ENCODE measurements at places on chromosomes 7 and 10.

- no peak for DNase-seq
Observed at GRCh38 chr10:123995082-123995460, 98.3 kb downstream of the CHST15 start.

DNA sequence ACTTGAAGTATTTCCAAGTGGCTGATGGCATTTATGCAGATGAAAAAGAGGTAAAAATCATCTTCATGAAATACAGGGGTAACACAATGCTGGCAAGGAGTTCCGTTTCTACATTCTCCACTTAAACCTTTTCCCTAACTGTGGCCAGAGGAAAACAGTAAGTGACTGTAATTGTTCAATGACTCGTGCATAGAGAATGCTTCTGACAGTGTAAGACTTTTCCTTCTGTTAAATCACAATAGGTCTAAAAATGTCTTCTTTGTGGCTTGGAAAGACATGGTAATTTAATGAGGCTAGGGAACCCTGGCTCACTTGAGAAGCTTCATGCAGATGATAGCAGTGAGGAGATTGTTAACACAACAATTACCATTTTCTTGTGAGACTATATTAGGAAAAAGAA is 50.3 kb upstream of the RSU1 start:
- DNase-seq: peak; percentile 86

DNA sequence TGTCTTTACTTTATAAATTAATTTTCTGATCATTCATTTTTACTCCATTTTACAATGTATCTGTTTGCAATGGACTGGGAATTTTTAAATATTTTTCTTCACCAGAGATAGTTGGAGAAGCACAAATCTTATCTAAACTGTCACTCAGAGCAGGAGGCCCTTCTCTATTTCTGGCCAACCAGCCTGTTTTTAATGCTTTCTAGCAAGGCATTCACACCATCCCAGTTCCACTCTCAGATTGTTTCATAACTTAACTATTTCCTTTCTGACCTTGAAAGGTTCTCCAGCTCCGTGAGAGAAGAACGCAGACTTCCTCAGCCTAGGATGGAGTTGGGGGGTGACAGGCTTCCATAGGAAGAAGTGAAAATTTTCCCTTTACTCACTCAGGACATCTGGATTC is 155.8 kb downstream of the SKIDA1 start:
- DNase-seq: no peak

DNA sequence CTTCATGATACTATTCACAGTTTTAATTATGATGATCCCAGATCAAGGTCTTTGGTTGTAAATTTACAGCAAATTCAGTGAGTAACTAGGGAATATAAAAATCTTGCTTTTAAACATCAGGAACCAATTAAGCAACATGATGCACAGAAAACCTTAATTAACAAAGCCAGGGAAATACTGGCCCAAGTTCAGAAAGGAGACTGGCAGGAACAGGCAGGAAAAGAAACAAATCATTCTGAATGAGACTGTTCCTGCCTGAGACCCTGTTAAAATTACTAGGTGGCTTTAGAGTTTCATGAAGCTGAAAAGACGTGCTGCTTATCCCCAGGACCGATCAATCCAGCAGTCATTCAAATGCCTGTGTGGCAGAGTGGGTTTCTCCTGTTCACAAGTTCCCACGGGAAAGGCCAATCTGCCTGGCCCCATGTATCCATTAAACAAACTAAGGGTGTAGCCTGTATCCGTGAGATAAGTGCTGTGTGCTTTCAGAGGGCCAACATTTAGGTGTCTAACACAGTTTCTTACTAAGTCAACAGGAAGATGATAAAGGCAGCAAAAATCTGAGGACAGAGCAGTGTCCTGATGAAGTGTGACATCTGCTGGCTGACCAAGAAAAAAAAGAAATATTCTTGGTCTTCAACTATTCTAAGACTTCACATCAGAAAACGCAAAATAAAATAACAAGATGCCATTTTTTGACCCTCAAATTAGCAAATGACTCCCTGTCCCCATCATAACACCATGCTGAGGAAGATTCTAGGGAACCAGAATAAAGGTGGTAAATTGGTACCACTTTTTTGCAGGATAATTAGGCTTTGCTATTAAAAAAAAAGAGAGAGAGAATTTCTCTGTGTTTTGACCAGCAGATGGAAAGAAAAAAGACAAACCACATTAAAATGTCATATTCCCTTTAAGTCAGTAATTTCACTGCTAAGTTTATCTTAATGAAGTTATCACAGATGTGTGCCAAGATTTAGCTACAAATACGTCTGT is 34.2 kb downstream of the PUS7 start:
- peak; percentile 81 for DNase-seq

DNA sequence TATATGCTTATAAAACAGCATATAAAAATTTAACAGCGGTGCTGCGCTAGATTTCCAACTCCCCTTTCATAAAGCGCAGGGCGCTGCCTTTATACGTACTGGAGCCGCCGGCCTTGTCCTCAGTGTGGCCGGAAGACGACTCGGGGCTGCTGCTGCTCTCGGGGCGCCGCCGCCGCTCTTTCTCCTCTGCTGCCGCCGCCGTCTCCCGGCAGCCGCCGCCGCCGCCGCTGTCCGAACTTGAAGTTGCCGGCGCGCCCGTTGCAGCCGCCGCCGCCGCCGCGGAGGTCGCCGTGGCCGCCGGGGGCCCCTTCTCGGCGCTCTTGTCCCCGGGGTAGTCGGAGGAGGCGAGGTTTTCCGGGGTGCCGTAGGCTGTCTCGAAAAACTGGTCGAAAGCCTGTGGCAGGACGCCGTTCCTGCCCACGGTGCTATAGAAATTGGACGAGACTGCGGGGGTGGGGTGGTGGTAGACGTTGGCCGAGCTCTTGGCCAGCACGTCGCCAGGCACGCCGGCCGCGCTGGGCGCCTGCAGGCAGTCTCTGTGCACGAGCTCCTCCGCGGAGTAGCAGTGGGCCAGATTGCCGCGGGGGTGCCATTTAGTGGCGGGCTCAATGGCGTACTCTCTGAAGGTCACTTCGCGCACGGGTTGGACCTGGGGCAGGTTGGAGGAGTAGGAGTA is 557 bp downstream of the HOXA11 start:
- no peak for DNase-seq

GRCh38 chr7:15720849-15721471 is 34.5 kb upstream of the MEOX2 start:
- peak; percentile 38 for DNase-seq

- no peak for DNase-seq
Observed at GRCh38 chr7:121002-121785, 71.2 kb upstream of the FAM20C start.

DNA sequence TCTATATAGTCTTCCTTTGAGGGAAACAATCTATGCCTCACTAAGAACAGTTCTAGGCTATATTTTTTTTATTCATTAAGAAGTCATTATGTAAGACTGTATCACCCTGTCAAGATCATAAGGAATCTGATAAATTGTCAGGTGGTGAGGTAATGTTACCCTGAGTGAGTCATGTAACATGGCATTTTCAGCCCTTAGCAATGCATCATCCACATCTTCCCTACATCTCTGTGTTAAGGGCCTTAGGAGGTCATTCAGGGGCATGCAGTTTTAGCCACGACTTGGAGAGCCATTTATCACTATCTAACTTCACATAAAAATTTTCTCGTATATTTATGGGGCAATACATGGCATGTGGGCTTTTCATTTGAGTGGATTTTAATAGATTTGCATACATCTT is 924.5 kb upstream of the MBL2 start:
- DNase-seq: no peak

DNA sequence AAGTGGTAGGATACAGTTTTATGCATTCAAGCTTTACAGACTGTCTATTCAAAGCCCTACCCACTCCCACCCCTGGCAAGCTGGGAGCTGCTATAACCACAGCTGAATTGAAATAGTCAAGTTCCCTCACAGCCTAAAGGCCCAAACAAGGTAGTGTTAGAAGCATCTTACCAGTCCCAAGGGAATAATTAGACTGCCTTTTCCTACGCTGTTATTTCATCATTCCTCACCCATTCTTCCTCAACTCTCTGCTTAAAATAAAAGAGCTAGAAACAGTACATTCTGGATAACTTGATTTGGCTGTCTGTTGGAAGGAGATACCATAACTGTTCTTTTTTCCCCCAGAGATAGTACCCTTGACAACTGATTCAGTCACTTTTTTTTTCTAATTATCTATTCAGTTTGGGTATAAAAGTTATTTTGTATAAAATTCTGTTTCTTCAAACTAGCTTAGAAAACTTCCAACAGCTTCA is 54.0 kb downstream of the RAPGEF5 start:
- DNase-seq: no peak

DNA sequence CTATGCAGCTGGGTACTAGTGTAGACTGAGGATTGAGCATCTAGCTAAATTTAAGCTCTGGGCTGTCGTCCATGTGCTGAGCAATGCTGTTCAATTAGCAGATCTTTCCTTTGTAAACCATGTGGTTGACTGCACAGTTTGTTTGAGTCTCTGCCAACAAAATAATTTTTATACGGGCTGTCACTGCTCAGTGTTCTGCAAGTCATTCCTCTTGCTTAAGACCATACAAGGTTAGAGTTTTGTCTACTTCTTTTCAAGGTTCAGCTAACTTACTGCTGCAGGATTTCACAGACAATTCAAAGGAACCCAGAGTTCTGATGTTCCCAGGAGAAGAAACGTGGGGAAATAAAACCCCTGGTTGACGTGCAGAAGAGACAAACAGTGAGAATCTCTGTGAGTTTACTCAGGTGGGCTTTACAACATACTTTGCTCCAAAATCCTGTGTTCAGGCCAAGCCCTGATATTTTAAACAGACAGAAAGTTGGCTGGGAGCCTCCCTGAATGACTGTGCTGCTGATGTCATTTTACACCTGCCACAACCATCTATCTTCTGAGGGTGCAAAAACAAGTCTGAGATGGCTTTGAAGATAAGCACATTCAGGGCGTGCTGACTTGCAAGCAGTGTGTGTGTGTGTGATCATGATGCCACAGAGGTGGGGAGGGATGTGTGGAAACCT is 177.1 kb upstream of the SVIL start:
- peak; percentile 92 for DNase-seq

GRCh38 chr7:40162516-40162915 is 27.7 kb downstream of the SUGCT start:
- no peak for DNase-seq

- DNase-seq: no peak
Observed at GRCh38 chr7:1230411-1231213, 2.1 kb upstream of the UNCX start.

DNA sequence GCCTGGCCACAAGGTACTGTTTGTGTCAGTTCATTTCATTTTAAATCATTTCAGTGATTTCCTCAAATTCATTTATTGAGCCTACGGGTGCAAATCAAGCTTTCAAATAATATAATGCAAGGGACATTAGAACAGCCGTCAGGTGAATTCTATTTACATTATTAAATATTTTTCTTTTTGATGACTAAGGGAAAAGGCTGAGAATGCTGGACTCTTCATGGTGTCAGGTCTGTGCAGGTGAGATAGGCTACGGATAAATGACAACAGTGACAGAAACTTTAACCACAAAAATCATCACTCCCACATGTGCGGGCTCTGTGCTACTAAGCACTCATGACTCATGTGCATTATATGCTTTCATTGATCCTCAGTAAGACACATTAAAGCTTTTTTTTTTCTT is 149.2 kb upstream of the ZNF716 start:
- DNase-seq: no peak

GRCh38 chr7:14321947-14322346 is 332.5 kb upstream of the ETV1 start:
- DNase-seq: no peak

GRCh38 chr7:24340727-24341126 is 56.7 kb downstream of the NPY start:
- no peak for DNase-seq

DNA sequence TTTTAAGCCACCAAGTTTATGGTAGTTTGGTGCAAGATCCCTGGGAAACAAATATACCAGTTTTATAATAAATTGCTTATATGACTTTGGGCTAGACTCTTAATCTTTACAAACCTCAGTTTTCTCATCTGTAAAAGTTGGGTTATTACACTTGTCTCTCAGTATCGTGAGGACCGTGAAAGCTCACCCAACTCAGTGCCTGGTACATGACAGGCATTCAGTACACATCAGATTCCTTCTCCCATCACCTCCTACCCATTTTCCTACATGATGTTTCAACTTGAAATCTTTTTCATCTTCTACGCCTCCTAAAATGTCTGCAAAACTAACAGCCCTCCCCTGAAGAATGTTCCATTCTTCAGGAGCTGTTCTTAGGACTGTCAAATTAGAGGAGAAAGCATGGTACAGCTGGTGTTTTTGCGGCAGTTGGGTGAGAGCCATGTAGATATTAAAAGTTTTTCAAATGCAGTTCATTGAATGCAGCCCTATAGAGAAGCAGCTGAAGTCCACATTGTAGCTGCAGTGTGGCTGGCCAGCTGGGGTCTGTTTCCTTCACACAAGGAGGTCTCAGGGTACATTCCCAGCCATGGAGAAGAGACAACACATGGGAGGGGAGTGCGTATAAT is 812.8 kb downstream of the LRMDA start:
- no peak for DNase-seq

Measured in AG08395 (cell line).